ENCODE measurements at places on chromosomes 6 and 20.

GRCh38 chr20:60107621-60108390, 149.6 kb downstream of the CDH26 start:
- no peak for DNase-seq

DNA sequence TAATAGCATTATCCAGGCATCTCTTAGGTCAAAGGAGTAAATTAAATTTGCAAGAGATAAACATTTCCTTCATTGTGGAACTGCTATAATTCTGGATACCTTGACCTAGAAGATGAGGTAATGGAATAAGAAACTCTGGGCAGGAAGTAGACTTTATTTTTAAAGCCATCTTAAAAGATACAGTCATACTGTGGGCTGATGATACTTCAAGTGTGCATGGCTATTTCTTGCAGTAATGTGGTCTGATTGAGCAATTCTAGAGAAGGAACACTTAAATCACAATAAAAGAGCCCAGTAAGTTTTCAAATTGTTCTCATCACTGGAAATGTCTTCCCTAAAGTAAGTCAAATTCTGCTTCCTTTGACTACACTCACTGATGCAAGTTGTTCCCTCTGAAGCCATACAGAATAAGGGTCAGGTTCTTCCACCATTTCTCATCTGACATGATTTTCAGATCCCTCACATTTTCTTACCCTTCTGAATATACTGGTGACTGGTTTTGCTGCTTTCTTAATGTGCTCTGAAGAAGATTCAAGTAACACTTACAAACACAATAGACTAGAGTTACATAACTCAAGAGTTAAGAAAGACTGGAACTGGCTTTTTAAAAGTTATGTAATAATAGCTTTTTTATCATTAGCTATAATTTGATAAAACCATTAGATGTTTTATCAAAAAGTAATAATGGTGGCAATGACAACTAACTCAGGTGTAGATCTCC, 62.6 kb upstream of the TMEM244 start:
- DNase-seq: peak; percentile 68

DNA sequence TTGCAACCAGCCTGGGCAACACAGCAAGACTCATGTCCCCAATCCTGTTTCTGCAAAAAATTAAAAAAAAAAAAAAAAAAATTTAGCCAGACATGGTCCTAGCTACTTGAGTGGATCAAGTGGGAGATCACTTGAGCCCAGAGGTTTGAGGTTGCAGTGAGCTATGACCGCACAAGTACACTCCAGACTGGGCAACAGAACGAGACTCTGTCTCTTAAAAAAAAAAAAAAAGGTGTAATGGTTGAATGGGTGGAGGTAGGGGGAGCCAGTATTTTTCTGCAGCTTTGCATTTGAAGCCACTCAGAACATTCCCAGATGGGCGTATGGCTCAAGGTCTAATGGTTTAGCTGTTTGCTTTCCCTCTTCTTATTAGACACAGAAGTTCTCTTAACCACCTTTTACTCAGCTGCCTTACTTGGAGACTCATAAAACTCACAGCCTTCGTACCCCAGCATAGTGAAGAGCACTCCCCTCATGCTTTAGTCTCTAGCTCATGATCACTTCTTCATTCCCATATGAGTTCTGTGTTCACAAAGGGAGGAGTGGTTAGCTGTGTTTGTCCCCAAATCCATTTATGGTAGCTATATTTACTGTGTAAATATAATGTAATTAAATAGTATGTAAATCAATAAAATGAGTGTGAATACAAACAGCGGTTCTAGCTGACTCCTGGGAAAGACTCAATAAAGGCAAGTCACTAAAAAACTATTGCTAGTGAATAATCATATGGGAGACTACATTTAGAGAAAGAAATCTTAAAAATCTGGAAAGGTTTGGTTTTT, 9.0 kb downstream of the FKBP1A start:
- DNase-seq: no peak

- DNase-seq: peak; percentile 31
These were observed 24.3 kb downstream of the GCNT2 start for GRCh38 chr6:10545482-10545881.

GRCh38 chr6:125104425-125104824, 49.1 kb upstream of the TPD52L1 start:
- no peak for DNase-seq

Data from HCEC 1CT (cell line).